ELR (cell line): ENCODE measurements at places on chromosomes 6 and 20.

DNA sequence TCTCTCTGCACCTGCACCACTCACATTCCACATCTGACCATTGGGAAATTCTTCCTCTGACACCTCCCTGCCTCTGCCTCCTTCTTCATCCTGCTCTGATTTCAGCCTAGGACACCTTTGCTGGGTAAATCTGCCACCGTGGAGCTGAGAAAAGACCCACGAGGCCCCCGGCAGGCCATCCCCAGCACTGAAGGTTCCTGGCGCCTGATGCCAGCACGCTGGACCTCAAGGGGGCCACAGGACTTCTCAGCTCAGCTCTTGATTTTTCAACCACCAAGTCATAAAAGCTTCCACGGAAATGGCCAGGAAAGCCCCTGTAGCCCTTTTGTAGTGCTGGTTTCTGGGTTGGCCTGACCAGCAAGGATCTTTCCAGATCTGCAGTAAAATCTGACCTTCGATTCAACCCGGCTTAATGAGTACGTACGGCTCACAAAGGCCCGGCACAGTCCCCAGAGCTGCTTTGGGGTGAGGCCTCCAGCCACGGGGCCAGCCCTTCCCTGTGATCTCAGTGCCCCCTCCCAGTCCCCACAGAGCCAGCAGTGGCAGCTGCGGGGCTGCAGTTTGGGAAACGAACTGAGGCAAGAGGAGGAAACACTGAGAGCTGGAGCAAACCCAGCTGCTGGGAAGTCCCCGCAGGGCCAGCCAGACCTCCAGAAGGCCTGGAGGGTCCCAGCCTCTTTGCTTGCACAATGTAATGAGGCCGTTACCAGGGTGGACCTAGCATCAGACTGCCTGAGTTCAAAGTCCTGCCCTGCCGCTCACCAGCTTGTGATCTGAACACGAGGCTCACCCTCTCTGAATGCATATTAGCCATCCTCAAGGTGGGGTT is 157.5 kb downstream of the BMP7 start:
- DNase-seq: no peak

GRCh38 chr6:140636271-140636907 is 1261.9 kb upstream of the CITED2 start:
- no peak for DNase-seq

- no peak for DNase-seq
Measured at GRCh38 chr6:19655744-19656143, 181.4 kb upstream of the ID4 start.

GRCh38 chr6:159966339-159966738 is 2.5 kb upstream of the IGF2R start:
- peak; percentile 34 for DNase-seq
